CD4-positive, alpha-beta T cell treated with Interleukin-6 at 100 ng/mL for 8 hours (primary cell): ENCODE measurements at places on chromosomes 13 and 19.

GRCh38 chr13:87444135-87444534, 227.0 kb upstream of the SLITRK5 start:
- DNase-seq: no peak

DNA sequence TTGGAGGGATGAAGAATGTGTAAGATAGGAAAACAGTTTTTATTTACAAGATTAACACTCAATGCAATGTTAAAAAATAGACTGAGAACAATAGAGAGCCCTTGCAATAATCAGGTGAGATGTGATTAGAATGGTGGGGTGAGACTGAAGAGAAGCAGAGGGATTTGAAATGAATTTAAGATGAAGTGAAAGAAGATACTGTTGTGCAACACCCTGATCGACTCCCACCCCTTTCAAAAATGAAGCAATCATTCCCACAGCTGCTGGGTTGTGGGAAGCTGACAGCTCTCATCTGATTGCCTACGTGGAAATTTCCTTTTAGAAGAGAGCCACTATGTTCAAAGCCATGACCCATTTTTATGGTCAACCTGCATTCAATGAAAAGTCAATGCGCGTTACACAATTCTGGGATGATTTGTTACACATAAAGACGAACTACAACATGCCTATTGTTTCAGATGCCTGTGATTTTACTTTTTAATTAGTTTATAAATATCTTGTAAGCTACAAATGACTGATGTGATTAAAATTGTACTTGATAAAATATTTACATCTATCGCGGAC, 1374.8 kb downstream of the PCDH9 start:
- no peak for DNase-seq

DNA sequence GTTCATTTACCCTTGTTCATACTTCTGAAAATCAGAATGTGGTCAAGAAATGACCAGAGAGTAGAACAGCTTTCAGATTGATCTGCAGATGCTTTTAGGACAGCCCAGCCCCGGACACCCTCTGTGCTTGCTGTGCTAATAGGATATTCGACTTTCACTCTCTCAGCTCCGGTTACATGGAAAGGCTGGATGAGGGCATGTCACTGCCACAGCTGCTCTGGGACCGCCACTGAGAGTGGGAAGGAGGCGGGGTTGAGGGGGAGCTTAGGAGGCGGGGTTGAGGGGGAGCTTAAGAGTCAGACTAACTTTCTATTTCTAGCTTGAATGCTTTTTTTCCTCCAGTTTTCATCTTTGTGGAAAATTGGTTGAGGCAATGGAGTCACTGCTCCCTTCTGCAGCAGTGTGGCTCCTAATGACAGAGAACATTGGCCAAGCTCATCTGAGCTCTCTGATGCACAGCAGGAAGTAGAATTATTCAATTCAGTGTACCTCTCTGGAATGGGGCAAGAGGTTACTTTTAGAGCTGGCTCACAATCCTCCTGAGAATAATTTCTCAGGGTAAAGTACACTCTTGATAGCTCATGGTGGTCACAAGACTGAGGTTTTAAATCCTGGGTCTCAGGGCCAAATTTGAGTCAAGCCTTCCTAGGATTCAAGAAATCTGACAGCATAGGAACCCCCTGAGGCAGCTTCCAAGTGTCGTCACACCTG, 74.6 kb upstream of the NPAS1 start:
- DNase-seq: no peak

GRCh38 chr19:5621311-5621944, 1.1 kb downstream of the SAFB2 start:
- DNase-seq: no peak

GRCh38 chr19:13610039-13610691, 103.9 kb upstream of the CACNA1A start:
- DNase-seq: no peak

GRCh38 chr13:100059827-100060226, 29.1 kb upstream of the PCCA start:
- no peak for DNase-seq

DNA sequence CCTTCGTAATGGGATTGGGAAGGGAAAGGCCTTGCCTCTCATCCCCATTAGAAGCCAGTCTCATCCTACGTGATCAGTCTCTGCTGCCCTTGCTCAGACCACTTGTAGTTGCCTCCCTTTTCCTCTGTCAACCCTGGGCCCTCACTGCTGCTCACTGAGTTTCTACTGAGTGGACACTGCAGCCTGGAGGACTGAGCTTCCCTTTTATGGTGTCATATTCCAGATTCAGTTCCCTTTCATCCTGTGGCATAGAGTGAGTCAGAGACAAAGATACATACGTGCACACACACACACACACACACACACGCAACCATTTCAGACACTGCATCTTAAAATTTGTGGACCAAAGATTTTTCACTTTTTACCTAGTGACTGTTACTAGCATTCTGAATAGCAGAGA, 56.6 kb downstream of the COG3 start:
- no peak for DNase-seq

GRCh38 chr19:48466561-48467325, 2.4 kb upstream of the CYTH2 start:
- DNase-seq: no peak

- DNase-seq: no peak
These were observed 279 bp downstream of the DMRTC2 start for GRCh38 chr19:41845051-41845590.

DNA sequence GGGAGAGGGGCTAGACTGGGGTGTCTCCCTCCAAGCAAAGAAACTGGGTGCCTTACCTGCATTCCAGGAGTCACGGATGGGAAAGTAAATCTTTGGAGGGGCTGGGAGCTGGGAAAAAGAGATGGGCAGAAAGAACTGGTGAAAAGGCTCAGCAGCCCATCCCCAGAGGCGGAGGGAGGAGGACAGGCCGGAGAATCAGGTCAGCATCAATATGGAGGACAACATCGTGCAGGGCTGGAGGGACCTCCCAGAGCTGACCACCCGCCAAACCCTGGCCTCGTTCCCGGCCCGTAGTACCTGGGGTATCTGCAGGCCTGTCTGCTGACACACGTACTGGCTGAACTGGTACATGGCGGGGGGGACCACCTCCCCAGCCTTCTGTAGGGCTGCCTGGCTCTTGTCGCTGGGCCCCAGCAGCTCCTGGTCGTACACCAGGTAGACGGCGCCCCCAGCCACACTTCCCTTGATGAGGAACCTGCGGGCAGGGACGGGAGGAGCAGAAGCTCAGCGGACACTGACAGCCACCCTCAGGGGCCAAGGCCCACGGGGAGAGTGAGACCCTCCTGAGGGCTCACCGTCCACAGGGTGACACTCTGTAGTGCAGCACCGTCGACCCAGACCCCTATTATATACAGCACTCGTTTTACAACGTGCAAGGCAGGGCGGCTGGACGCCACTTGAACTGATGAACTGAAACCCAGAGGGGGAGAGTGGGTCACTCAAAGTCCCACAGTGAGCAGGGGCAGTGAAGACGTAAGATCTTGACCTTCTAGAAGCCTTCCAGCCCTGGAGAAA, 830 bp downstream of the MICOS13 start:
- no peak for DNase-seq

DNA sequence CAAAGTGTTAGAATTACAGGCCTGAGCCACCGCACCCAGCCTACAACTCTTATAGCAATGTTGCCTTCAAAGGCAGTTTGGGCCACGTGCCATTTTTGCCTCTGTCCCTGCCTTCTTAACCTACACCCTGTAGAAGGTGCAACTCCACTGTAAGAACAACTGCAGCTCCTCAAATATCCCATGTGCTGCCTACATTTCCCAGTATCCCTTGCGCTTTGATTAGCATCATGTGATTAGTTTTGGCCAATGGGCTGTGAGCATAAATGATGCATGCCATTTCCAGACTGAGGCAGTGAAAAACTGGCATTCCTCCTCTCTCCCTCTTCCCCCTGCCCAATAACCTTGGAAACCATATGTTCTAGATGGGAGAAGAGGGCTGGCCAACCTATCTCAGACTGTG, 75.2 kb upstream of the MRI1 start:
- no peak for DNase-seq

DNA sequence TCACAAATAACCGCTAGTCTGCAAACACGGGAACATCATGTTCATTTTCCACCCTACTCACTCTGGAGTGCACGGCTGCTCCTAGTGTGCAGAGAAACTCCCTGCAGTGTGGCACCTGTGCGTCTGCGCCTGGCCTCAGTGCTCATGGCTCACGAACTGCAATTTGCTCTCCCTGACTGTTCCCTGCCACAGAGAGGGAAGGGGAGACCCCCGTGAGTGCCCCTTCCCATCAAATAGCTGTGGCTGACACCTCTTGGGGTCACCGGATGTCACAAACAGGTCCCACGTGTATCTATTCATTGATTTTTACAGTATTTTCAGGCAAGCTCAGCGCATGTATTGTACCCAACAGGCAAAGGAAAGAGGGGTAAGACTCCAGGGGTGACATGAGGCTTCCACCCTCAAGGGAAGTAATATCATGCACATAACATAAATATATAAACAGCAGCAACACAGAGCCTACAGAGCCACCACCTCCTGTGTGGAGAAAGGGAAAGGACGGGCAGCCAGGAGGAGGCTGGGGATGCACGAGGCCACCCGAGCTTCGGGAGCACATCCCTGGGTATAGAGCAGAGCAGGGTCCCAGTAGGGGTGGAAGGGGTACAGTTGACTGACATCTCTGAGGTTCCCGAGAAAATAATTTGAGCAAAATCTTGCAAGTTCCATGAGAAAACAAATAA, 140.3 kb upstream of the SOX1 start:
- no peak for DNase-seq

DNA sequence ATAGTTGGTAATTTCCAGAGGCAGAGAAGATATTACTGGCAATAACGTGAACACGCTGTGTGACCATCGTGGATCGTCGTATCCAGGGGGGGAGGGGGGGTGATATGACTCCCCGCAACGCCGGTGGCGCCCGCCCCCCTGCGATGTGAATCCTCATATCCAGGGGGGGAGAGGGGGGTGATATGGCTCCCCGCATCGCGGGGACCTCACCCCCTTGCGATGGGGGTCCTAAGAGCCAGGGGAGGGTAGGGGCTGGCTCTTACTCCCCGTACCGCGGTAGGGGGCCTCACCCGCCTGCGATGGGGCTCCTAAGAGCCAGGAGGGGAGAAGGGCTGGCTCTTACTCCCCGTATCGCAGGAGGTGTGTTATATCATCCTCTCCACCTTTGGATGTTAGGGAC, 31.3 kb upstream of the RGCC start:
- DNase-seq: no peak

DNA sequence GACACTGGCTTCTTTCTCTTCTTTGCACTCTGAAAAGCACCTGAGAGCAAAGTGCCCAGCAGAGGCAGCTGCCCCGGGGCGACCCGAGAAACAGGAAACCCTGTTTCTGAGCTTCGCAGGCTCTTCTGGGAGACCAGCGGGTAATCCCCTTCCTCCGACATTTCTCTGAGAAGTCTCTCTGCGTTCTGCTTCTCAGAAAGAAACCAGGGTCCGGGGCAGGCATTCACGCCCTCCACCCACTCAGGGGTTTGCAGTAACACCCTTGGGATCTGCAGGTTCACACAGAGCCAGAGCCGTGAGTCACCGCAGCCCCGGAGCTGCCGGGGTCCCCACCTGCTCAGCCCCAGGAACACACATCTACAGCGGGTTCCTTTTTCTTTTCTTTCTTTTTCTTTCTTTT, 86.0 kb downstream of the GADD45B start:
- peak; percentile 70 for DNase-seq

GRCh38 chr19:51018745-51019543, 565 bp downstream of the KLK10 start:
- DNase-seq: no peak

GRCh38 chr13:78806457-78806856, 147.5 kb upstream of the OBI1 start:
- no peak for DNase-seq

GRCh38 chr13:19239114-19239860, 57.7 kb upstream of the TUBA3C start:
- DNase-seq: no peak

- no peak for DNase-seq
These were observed 97.7 kb downstream of the SIPA1L3 start for GRCh38 chr19:38004521-38005223.

DNA sequence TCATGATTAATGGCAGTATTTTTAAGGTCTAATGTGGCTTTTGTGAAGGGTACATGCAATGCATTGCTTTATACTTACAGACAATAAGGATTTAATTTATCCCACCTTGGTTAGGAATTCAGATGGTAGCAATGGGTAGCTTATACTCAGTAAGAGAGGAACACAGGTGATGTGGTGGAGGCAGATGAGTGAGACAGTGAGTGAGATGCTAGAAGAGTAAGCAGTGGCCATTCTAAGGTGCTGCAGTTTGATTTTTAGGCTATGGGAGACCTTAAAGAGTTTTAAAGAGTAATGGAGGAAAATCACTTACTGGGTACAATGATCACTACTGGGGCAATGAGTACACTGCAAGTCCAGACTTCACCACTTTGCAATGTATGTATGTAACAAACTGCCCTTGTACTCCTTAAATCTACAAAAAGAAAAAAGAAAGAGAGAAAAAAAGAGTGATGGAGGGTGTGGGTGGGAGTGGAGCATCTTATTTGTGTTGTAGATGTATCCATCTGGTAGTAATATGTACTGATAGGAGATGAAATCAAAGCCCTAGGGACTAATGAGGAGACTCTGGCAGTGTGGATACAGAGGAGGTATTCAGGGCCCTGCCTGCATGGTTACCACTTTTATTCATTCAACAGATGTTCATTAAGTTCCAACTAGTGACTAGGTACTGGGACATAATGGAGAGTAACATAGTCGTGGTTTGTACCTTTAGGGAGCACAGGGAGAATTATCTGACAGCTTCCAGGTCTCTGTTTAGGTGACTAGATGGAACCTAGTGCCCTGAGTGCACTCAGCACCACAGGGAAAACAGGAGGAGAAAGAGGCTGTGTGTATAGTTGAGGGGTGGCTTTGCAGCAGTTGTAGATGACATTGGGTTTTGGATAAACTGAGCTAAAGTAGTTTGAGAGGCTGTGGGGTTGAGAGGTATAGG, 99.0 kb downstream of the GPC6 start:
- no peak for DNase-seq

DNA sequence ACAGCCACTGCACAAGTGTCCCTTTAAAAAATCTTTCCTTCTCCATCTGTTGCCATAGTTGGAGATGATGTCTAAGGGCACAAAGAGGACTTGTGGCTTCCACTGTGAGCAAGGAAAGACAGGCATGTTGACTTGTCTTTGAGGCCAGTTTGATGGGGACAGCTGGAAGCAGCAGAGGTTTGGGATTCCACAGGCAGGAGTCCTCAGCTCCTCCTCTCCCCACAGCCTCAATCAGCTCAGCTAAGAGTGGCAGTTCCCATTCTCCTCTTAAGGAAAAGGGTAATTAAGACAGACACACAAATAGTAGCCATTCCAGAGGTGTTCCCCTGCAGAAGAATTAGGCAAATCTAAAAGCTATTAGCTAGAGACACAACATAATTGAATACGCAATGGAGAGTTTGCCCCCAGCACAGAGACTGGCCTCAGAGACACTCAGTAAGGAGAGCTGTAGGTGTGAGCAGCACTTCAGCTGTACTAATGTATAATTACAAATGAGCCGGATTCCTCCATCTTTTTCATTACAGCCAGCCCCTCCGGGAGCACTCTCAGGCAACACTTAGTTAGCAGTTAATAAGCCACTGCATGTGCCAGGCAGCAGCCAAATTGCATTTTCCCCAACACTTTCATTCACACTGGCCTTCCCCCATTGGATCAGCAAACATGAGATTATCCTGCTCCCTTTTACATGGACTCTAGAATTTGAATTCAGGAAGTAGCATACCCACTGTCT, 434.0 kb downstream of the FOXO1 start:
- no peak for DNase-seq
